ENCODE measurements at places on chromosomes 7 and 10. TPM values are rescaled to one million over a fixed set of nuclear protein-coding genes. Genes with fewer than 3 reads are reported as not detected.
A peak's percentile ranks its signal among the peaks of the same experiment; 100 is the strongest.

The PKD2L1 gene
- not detected for total RNA-seq

The TMEM270 gene
- not detected for total RNA-seq

DNA sequence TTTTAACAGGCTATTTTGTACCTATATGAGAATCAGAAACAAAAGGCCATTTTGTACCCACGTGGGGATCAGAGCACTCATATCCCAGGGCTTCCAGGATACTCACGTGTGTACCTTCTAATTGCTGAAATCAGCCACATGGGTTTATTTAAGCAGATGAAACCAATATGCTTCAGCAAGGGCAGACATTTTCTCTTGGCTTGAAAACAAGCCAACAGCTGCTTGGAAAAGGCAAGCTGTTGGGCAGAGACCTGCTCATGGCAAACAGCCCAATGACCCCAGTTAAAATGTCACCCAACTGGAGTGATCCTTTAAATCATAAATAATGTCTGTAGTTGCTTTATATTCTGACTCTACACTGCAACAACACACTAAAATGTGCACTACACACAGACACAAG is 26.5 kb upstream of the TOMM7 start:
- H3K27me3 ChIP-seq: no peaks in the 10 kb centered on the region
- no peak for DNase-seq
- H3K4me3 ChIP-seq: no peak overlapping the region
- H3K4me1 ChIP-seq: no peaks in the 10 kb centered on the region

GRCh38 chr7:134703782-134704181 is 57.1 kb downstream of the BPGM start:
- peak overlapping the region; percentile 89 for H3K27ac ChIP-seq
- H3K36me3 ChIP-seq: no peaks in the 10 kb centered on the region
- peaks cover 47% of the 10 kb centered on the region for H3K4me1 ChIP-seq
- no peak overlapping the region for H3K4me3 ChIP-seq
- no peaks in the 10 kb centered on the region for H3K27me3 ChIP-seq

GRCh38 chr10:18421726-18422293 is 229.6 kb downstream of the NSUN6 start:
- H3K27me3 ChIP-seq: no peaks in the 10 kb centered on the region
- no peak overlapping the region for H3K27ac ChIP-seq
- H3K4me3 ChIP-seq: no peak overlapping the region
- no peaks in the 10 kb centered on the region for H3K36me3 ChIP-seq

Measured in esophagus squamous epithelium (tissue), 5 donors.